ENCODE measurements at places on chromosomes 1 and 21.

GRCh38 chr1:87148661-87149060, 180.0 kb upstream of the LMO4 start:
- no peak for DNase-seq

DNA sequence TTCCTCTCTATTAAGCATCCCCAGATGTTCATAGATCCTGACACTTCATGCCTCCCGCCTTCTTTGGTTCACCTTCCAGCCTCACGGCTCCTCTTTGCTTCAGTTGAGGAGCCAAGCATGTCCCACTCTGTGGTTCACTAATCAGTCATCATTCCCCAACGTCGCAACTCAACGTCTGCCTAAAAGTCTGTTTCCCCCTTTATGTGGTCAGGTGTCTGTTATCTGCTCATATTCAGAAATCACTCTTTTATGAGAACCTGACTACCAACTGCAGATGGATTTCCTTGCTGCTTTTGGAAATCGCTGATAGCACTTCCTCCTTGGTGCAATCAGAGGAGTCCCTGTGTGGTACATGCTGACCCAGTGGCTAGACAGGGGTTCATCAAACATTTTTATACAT, 94.1 kb upstream of the VANGL1 start:
- DNase-seq = no peak

- no peak for DNase-seq
These were observed 1.7 kb upstream of the KRTAP10-5 start for GRCh38 chr21:44582055-44582454.

- no peak for DNase-seq
These were observed 20.3 kb downstream of the SUSD4 start for GRCh38 chr1:223343692-223344091.

GRCh38 chr21:41589131-41589530, 81.2 kb upstream of the TMPRSS2 start:
- no peak for DNase-seq

GRCh38 chr1:15963968-15964648, 11.8 kb downstream of the ZBTB17 start:
- no peak for DNase-seq

DNA sequence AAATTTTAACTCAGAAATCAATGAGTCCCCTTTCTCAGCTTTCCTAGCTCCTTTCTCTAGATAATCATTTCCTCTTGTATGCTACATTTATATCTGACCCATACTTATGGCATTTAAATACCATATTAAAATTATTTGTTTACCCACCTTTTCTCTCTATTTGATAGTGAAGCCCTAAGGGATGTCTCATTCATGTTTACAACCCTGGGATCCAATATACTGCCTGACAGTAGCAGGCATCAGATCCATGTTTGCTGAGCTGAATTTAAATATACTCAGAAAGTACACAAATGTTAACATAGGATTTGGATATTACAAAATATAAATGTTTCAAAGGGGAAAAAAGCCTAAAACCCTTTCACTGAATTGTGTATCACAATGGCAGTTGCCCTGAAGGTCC, 26.5 kb downstream of the SCMH1 start:
- DNase-seq = no peak

- no peak for DNase-seq
These were observed 29.6 kb downstream of the IVNS1ABP start for GRCh38 chr1:185287451-185287850.

GRCh38 chr1:246527402-246528088, 20.5 kb upstream of the SMYD3 start:
- peak; percentile 28 for DNase-seq

- DNase-seq = no peak
These were observed 10.7 kb downstream of the INTS7 start for GRCh38 chr1:212024469-212025149.

- no peak for DNase-seq
These were observed 26.8 kb downstream of the PTTG1IP start for GRCh38 chr21:44846485-44847260.

GRCh38 chr1:48611841-48612240, 139.8 kb upstream of the SPATA6 start:
- no peak for DNase-seq

DNA sequence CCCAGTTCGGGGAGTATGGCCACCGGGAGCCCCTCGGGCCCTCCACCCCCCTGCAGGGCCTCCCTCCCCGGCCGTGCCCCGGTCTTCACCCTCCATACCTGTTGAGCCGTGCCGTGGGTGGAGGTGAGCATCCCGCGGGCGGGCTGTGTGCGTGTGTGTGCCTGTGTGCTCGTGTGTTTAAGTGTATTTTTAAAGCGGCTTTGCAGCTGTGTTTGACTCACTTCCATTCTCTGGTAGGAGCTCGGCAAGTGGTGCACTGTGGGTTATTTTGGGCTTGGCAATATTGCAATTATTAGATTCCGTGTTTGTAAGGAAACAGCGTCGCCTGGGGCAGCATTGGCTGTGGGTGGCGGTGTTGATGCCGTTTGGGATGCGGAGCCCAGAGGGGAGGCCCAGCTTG, 20.3 kb upstream of the PLCH2 start:
- no peak for DNase-seq

DNA sequence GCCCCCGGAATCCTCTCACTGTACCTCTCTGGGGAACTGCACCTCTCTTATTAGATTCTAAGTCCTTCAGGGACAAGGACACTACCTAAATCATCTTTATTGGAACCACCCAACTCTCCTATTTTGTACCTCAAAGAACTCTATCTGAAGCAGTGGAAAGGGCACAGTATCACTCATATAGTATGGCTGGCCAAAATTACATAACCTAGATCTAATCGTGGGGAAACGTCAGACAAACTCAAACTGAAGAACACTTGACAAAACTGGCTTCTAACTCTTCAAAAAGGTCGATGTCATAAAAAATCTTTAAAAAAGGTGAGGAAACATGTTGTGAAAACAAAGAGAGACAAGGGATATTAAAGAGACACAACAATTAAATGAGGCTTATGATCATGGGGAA, 210.0 kb downstream of the SLC45A1 start:
- DNase-seq = no peak

DNA sequence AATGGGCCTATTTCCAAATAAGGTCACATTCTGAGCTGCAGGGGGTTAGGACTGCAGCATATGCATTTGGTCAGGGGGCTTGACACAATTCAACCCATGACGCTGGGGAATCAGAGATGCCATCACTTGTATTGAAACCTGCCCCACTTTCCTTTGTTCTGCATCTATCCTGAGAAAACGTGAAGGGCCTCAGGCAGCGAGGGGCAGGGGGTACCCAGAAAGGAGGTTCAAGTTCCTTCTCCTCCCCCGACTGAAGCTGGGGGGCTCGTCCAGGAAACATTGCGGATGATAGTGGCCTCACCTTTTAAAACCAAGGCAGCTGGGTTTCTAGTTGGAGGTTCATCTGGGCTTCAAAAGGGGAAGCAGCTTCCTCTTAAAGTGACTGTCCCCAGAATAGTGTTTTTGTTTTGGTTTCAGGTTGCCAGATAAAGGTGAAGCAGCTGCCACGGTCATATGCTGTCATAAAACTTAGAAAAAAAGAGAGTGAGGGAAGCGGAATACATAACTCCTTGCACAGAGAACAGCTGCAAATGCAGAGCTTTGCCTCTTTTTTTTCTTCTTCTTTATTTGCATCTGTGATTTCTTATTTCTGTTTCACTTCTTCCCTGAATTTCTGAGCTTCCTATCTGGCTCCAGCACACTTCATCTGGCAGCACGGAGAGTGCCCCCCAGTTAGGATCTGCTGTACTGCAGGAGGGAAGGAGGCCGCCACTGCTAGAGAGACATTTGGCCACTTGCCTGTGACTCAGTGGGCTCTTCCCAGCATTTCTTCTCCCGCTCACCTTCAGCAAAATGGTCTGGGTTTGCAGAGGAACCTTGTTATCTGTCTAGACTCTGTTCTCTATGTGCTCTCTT, 142.0 kb downstream of the AJAP1 start:
- no peak for DNase-seq

GRCh38 chr21:18424276-18424675, 20.7 kb upstream of the TMPRSS15 start:
- no peak for DNase-seq

DNA sequence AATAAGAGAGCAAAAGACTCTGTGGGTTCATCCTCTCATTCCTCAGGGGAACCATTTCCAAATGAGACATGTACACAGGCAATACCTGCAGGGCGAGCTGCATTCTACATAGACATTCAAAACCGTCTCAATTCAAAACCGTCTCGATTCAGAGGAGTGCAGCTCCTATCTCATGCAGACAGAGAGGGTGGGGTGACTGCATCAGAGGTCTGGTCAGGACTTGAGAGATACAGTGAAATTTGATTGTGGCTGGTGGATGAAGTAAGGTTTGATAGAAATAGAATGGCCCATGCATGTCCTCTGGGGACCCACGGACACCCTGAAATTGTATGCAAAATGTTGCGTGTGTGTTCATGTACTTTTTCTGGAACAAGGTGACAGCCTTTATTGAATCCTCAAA, 27.3 kb downstream of the TEX35 start:
- DNase-seq = no peak

- no peak for DNase-seq
These were observed 19.7 kb downstream of the KIAA1614 start for GRCh38 chr1:180932378-180932777.

DNA sequence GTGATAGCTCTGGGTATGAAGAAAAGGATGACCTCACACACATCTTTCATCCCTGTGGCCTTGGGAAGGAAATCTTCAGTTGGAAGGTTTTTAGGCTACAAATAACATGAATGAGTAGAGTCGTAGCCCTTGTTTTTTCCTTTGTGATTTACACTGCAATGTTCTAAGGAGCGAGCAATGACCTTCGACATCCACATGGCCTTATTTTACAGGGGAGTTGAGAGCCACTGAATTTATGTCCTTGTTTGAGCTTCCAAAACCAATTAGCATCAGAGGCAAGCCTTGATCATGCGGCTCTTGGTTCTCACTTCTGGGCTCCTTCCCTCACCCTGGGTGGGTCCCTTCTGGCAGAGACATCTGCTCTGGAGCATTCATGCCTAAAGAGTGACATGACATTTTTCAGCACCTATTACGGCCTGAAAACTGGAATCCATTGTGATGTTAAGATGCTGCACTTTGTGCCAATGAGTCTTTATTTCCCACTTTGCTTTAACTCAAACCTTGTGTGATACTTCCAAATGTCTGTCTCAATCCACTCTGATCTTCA, 70.5 kb upstream of the RUNX1 start:
- DNase-seq = no peak

DNA sequence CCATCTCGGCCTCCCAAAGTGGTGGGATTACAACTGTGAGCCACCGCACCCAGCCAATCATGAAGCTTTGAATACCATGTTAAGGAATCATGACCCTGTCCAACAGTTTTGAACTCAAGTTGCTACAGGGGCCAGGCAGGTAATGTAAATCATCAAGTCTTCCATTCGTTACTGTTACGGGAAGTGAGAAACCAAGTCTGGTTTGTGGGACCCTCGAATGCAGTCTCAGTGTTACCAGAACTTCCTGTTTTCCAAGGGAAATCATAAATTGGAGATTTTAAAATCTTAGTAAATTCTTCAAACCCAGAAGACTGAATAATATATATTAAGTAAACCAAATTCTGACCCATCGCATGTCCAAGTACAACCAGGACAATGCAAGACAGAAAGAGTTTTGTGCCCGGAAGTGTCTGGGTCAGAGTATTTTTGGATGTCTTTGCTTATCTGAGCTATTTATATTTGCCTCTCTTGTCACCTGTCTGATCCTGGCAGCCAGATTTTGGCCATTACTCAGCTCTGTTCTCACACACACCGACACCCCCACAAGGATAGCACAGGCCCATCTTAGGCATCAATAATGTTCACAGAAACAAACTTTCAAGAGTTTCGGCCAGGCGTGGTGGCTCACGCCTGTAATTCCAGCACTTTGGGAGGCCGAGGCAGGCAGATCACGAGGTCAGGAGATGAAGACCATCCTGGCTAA, 8.8 kb downstream of the ATP5IF1 start:
- no peak for DNase-seq
